Left ventricle myocardium inferior (tissue), 1 donor: ENCODE measurements at places on chromosomes 1 and 21. TPM values are rescaled to one million over a fixed set of nuclear protein-coding genes. Genes with fewer than 3 reads are reported as not detected.

DNA sequence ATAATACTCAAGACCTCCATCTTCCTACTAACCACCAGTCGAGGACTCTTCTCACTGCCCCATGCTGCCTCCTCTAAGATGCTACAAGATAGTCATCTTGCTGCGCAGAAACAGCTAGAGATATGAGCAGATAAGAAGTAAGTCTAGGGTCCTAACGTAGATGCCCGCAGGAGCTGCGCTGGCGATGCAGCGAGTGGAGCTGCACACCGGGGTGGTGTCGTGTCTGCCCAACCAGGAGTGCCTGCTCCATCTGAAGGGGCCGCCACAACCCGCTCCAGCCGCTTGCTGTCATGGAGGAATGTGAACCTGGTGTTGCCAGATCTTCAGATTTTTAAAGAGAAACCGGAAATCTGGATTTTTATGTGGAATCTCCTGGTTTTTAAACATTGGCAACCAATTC is 175.1 kb downstream of the VPS13D start:
- DNase-seq = no peak

GRCh38 chr1:209756615-209757445 is 977 bp downstream of the TRAF3IP3 start:
- DNase-seq = no peak

DNA sequence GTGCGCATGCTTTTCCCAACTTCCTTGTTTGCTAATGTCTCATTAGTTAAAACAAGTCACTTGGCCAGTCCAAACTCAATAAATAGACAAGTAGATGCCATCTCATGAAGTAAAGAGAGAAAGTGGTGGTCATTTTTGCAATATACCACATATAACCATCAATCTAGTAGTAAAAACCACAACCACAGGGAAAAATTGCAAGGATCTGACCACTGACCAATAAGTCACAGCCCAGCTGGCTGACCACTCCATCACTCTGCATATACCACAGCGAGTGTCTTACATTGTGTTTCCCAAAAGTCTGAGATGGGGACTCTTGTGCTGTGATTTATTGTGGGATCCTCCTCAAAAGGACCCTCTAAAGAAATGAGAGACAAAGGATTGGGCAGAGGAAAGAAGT is 76.0 kb downstream of the FH start:
- no peak for DNase-seq

DNA sequence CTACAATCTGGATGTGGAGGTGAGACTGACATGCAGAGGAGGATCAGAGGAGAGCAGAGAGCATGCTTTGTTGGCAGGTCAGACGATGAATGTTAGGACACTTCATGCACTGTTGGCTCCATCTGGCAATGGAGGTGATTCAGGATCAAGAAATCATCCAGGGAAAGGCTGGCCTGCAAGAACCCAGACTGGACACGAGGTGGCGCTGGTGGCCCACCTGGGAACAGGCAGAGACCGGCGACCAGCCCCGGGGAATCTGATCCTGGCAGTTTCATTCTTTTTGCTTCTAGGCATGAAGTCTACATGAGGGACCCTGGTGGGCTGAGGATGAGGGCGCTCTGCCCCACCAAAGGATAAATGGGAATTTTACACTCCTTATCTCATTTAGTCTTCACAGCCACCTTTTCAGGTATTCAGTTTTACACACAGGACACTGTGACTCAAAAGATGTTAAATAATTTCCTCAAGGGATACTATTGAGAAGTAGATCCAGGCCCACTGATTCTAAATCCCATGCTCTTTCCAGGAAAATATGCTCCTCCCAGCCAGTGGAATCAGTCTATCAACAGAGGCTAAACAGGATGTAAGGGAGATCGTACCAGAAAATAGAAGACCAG is 26.2 kb upstream of the SCMH1 start:
- peak; percentile 66 for DNase-seq

- no peak for DNase-seq
Observed at GRCh38 chr1:87686671-87687070, 358.0 kb downstream of the LMO4 start.

DNA sequence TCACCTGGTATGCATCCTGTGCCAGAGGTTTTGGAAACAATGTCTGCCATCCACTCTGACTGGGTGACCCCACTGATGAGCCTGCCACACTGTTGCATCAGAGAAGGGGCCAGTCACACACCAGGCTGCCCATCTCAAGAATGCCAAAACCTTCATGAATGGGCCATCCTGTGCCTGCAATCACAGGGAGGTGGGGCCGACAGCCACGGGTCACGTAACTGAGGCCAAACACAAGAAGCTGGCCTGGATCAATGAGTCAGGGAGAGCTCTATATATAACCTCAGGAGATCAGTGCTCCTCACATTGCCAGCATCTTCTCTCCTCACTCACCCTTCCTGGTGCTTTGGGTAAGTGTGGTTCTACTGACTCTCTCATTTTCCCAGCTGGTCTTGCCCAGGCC is at the start of gene LORICRIN:
Gene LORICRIN (plus strand): TSS at position 301 of the 400 bp plus-strand sequence. CDS start 1,263 bp downstream, outside the sequence.
- no peak for DNase-seq

- peak; percentile 87 for DNase-seq
Observed at GRCh38 chr1:20574686-20575540, 14.0 kb upstream of the CDA start.

DNA sequence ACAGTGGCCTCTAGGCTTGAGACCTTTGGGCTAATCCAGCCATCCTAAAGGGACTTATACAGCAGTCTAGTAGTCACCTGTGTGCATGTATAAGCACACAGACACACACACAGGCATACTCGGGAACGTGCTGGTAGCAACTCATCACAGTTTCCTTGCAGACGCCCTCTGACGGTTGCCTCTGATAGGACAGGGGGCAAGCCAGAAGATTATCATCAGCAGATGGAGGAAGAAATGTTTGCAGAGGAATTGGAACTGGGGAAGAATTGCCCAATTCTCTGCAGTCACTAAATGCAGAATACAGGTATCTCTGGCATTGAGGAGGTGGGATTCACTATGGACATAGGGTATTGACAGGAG is 222.2 kb downstream of the C1orf94 start:
- DNase-seq = no peak

DNA sequence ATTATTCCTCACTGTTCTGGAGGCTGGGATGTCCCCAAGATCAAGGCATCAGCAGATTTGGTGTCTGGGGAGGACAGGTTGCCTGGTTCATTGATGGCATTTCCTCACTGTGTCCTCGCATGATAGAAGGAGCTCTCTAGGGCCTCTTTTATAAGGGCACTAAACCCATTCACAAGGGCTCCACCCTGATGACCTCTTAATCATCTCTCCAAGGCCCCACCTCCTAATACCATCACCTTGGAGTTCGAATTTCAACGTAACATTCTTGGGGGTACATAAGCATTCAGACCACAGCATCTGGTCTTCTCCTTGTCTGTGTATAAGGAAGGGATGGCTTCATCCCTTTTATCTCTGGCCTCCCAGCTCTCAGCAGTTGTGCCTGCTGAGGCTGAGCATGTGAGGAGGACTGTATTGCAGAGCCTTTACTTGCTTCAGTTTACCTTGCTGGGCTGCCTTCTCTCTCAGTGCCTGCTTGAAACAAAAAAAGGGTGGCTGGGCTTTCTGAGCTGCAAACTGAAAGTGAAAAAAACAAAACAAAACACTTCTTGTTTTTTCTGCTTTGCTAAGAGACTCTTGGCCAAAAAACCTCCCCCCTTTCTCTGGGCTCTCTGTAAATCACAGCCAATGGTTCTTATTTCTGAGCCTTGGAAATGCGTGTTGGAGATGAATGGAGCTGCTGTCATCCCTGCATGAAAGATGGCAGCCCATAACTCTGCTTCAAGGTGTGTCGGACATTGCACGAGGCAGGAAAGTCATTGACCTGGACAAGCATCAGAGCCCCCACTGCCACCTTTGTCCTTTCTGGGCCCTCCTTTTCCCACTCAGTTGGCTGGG is 75.8 kb downstream of the RHOU start:
- no peak for DNase-seq

DNA sequence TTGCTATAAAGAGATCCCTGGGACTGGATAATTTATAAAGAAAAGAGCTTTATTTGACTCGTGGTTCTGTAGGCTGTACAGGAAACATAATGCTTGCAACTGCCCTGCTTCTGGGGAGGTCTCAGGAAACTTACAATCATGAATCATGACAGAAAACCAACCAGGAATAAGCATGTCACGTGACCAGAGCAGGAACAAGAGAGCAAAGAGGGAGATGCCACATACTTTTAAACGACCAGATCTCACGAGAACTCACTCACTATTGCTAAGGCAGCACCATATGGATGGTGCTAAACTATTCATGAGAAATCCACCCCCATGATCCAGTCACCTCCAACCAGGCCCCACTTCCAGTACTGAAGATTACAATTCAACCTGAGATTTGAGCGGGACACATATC is 49.8 kb upstream of the RCC1 start:
- no peak for DNase-seq

- DNase-seq = peak; percentile 85
Observed at GRCh38 chr1:17502326-17502778, 37.1 kb upstream of the ARHGEF10L start.

DNA sequence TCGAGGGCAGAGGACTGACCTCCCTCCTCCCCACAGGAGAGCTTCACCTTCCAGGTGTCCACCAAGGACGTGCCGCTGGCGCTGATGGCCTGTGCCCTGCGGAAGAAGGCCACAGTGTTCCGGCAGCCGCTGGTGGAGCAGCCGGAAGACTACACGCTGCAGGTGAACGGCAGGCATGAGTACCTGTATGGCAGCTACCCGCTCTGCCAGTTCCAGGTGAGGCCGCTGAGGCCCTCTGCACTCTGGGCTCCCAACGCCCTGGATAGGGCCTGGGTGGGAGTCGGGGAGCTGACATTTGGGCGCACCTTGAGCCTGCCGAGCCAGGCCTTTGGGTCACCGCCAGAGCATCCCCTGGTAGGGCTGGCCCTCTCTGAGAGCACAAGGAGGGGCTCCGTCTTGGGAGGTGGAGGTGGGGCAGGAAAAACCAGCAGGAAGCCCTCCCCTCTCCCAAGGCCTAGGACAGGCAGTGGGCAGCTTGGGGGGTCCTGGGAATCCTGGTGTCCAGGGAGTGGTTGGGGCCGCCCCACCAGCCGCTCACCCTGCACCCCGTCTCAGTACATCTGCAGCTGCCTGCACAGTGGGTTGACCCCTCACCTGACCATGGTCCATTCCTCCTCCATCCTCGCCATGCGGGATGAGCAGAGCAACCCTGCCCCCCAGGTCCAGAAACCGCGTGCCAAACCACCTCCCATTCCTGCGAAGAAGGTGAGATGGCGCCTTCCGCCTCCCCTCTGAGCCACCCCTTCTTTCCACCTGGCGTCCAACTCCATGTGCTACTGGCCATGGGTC is 65.1 kb downstream of the PIK3CD start:
- no peak for DNase-seq

Gene DCST2
- total RNA-seq = not detected

Gene PRRC2C
- total RNA-seq = 45.8 TPM

Gene EPHA2
- total RNA-seq = 9.6 TPM

Gene CRABP2
- 0.60 TPM for total RNA-seq
